ENCODE measurements at places on chromosomes 1 and 21.

DNA sequence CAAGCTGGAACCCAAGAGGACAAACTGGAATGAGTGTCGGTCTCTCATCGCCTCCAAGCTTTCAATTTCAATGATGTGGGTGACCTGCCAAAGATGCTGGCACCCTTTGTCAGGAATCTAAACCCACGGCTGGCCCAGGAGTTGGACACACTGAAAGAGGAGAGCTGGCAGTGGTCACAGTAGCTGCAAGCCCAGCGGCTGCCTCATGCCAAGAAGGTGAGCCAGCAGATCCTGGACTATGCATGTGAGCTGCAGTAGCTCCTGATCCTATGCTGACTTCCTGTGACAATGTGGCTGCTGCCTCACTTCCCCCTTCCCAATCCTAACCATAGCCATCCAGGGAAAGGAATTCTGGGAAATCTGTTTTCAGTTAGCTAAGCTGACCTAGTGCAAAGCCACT lies 117.0 kb upstream of the VAV3 start:
- DNase-seq, result no peak

- DNase-seq, result no peak
These were observed 18.6 kb downstream of the DCAF8 start for GRCh38 chr1:160243767-160244166.

DNA sequence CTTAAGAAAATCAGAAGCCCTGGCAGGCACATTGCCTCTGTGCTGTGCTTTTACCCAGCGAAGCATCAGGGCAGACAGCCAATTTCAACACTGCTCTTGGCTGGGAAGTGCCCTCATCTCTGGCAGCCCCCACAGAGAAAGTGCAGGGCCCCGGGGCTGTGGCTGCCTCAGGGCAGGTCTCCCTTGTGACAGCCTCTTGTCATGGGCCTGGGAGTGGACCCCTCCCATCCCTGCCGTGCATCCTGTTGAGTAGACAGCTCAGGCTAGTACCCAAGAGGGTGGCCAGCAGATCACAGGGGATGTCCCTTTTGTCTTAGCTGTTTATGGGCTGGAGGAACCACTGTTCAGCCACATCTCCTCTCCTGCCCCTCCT lies 23.3 kb downstream of the TTC34 start:
- DNase-seq, result no peak

DNA sequence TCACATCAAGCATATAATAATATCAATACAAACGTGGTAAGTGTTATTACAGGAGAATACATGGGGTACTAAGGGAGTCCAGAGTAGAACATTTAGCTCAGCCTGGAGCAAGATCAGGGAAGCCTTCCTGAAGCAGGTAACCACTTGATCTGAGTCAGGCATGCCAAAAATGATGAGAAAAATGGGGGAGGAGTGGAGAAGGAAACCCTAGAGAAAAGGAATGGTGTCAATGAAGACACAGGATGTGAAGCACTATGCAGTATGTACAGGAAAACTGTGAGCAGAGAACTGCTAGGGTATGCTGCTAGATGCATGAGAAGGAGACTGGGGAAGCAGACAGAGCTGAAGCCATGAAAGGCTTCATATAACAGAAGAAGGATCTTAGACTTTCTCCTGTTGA lies 84.7 kb downstream of the NOTCH2 start:
- no peak for DNase-seq

- no peak for DNase-seq
These were observed 5.4 kb downstream of the CHTOP start for GRCh38 chr1:153639280-153639679.

GRCh38 chr1:111988377-111988742 lies 1.1 kb downstream of the KCND3 start:
- no peak for DNase-seq

GRCh38 chr21:42980312-42981213 lies 6.2 kb downstream of the PKNOX1 start:
- no peak for DNase-seq

GRCh38 chr1:15100121-15100879 lies 53.2 kb upstream of the TMEM51 start:
- no peak for DNase-seq
